ENCODE measurements at places on chromosomes 5 and 9. TPM values are rescaled to one million over a fixed set of nuclear protein-coding genes. Genes with fewer than 3 reads are reported as not detected.
A peak's percentile ranks its signal among the peaks of the same experiment; 100 is the strongest.

Gene EPB41L4A
- 3.7 TPM for polyA plus RNA-seq

Gene PPP2R2B
- polyA plus RNA-seq = 0.60 TPM

Gene PCDHB11
- not detected for polyA plus RNA-seq

Gene SETD9
- polyA plus RNA-seq = 8.4 TPM

Gene RANBP3L
- polyA plus RNA-seq = not detected

Gene PCDHGA9
- polyA plus RNA-seq = not detected

Gene ANKRD31
- not detected for polyA plus RNA-seq

Gene PAEP
- polyA plus RNA-seq = not detected

Gene ITGA2
- 0.69 TPM for polyA plus RNA-seq

Gene PCDHB4
- polyA plus RNA-seq = 0.60 TPM

Gene PDE6A
- 1.6 TPM for polyA plus RNA-seq

Gene TEX48
- not detected for polyA plus RNA-seq

DNA sequence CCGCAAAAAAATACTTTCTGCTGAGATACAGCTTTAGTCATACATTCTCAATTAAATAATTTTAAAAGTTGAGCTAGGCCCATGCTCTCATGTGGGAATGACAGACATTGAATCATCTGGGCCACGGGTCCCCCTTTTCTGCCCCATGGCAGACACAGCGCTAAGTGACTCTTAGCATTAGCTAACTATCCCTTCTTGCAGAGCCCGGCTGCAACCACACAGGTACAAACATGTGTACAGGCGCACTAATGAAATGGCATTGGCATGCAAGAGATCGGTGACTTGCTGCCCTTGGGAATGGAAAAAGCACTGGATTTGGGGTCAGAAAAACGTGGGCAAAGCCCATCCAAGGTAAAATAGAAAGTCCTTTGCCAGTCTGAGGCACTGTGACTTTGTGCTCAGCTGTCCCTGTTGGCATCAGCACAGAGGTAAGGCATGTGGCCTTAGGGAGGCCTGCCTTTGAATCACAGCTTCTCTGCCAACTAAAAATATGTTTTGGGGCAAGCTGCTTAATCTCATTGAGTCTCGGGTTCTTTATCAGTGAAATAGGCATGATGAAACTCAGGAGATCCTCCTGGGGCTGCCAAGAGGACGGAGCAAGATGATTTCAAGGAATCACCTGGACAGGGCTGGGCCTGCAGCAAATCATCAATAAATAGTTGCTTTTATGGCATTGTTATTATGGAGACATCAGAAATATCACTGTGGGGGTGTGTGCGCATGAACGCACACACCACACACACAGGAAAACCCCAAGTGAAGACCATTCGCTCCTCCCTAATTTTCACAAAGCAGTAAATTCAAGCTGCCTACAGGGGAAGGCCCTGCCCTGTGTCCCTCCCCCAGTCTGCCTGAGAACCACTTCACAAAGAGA, 54.2 kb downstream of the WHRN start:
- H3K36me3 ChIP-seq = no peaks in the 10 kb centered on the region
- no peak for DNase-seq
- H3K27ac ChIP-seq = no peak overlapping the region
- H3K4me1 ChIP-seq = no peaks in the 10 kb centered on the region
- no peak overlapping the region for H3K4me3 ChIP-seq

DNA sequence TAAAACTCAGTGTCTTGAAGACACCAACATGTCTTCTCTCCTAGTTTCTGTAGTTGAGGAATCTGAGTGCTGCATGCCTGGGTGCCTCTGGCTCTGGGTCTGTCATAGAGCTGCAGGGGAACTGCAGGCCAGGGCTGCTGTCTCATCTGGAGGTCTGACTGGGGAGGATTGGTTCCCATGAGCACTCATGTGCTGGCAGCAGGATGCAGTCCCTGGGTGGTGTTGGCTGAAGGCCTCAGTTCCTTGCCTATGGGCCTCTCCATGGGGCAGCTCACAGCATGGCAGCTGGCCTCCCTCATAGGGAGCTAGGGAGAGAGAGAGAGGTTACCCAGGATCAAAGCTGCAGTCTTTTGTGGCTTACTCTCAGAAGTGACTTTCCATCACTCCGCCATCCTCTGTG, 22.6 kb downstream of the UBE2QL1 start:
- peaks cover 18% of the 10 kb centered on the region for H3K4me1 ChIP-seq
- H3K27me3 ChIP-seq = no peaks in the 10 kb centered on the region
- H3K36me3 ChIP-seq = no peaks in the 10 kb centered on the region

- H3K27me3 ChIP-seq = no peaks in the 10 kb centered on the region
- no peak overlapping the region for H3K4me3 ChIP-seq
- no peaks in the 10 kb centered on the region for H3K4me1 ChIP-seq
These were observed 13.6 kb upstream of the CLK4 start for GRCh38 chr5:178640331-178641045.

DNA sequence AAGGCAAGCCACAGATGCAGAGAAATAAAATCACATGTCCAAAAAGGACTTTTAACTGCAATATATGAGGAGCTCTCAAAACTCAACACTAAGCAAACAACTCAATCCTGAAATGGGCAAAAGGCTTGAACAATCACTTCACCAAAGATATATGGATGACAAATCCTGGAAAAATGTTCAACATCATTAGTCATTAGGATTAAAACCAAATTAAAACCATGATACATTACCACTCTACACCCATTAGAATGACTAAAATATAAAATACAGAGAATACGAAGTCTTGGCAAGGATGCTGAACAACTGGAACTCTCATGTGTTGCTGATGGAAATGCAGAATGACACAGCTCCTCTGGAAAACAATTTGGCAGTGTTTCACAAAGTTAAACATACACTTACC, 277.4 kb downstream of the TLE1 start:
- no peak for DNase-seq
- no peaks in the 10 kb centered on the region for H3K4me1 ChIP-seq
- H3K27ac ChIP-seq = no peak overlapping the region

- H3K4me3 ChIP-seq = no peak overlapping the region
- no peaks in the 10 kb centered on the region for H3K27me3 ChIP-seq
- H3K4me1 ChIP-seq = no peaks in the 10 kb centered on the region
- no peaks in the 10 kb centered on the region for H3K36me3 ChIP-seq
These were observed 30.0 kb downstream of the GLIS3 start for GRCh38 chr9:4269872-4270271.

- no peak overlapping the region for H3K4me3 ChIP-seq
- no peaks in the 10 kb centered on the region for H3K4me1 ChIP-seq
- H3K27ac ChIP-seq = no peak overlapping the region
- H3K27me3 ChIP-seq = peaks cover 81% of the 10 kb centered on the region
These were observed 136.8 kb upstream of the LPCAT1 start for GRCh38 chr5:1660511-1660910.

- H3K4me1 ChIP-seq = no peaks in the 10 kb centered on the region
- DNase-seq = no peak
- H3K27ac ChIP-seq = no peak overlapping the region
These were observed 32.9 kb downstream of the FCHO2 start for GRCh38 chr5:72988769-72989168.

- H3K27me3 ChIP-seq = no peaks in the 10 kb centered on the region
- no peak overlapping the region for H3K4me3 ChIP-seq
- H3K36me3 ChIP-seq = no peaks in the 10 kb centered on the region
- H3K4me1 ChIP-seq = peaks cover 46% of the 10 kb centered on the region
These were observed 317.2 kb downstream of the DEPDC1B start for GRCh38 chr5:60382716-60383115.

GRCh38 chr9:2332663-2333062, 288.9 kb upstream of the VLDLR start:
- H3K4me3 ChIP-seq = no peak overlapping the region
- no peak for DNase-seq
- peaks cover 10% of the 10 kb centered on the region for H3K4me1 ChIP-seq
- no peaks in the 10 kb centered on the region for H3K27me3 ChIP-seq
- no peaks in the 10 kb centered on the region for H3K36me3 ChIP-seq

- H3K4me1 ChIP-seq = peaks cover 83% of the 10 kb centered on the region
- H3K36me3 ChIP-seq = no peaks in the 10 kb centered on the region
- peak overlapping the region; percentile 50 for H3K27ac ChIP-seq
- no peak overlapping the region for H3K4me3 ChIP-seq
These were observed 40.9 kb downstream of the NFIB start for GRCh38 chr9:14272927-14273528.

DNA sequence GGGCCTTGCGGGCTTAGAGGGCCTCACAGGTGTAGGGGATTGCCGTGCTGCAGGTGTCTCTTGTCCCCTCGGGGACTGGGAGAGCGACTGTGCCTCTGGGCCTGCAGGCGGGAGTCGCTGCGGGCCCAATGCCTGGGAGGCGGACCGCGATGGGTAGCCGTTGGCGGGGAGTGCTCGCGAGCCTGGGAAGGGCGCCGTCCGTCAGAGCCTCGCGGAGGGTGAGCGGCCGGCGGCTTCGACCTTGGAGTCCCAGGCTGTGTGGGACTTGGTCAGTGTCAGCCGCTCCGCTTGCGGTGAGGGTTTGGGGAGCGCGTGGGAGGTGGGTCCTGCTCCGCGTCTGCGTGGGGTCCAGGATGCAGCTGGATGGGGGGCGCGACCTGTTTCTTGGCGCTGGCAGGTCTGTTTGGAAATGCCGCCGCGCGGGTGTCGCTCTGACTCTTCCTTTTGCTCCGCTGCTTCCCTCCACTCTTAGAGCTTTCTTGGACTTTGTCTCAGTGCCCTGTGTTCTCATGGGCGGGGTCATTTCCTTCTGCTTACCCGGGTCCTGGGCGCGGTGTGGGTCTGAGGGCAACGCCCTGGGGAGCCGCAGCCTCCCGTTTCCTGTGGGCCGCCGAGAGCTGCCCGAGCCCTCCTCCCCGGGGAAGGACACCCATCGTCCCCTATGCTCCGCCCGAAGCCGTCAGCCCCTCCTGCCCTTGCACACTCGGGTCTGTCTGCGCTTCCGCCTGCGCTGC, 88.9 kb upstream of the CACNA1B start:
- no peak overlapping the region for H3K27ac ChIP-seq
- no peaks in the 10 kb centered on the region for H3K27me3 ChIP-seq
- H3K4me1 ChIP-seq = no peaks in the 10 kb centered on the region
- peak; percentile 50 for DNase-seq
- H3K4me3 ChIP-seq = no peak overlapping the region
- peaks cover 94% of the 10 kb centered on the region for H3K36me3 ChIP-seq

DNA sequence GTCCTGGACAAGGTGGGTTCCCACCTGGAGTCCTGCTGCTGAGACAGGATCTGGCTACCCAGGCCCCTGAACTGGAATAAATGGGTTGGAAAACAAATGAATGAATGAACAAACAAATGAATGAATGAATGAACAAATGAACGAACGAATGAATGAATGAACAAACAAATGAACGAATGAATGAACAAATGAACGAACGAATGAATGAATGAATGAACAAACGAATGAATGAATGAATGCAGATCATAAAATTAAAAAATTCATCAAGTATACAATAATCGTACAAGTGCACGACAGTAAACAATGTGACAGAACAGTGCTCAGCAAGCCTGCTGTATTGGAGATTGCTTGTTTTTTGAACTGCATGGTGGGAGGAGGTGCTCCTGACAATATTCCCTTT, 2097.1 kb downstream of the MAT2B start:
- no peaks in the 10 kb centered on the region for H3K4me1 ChIP-seq
- H3K27ac ChIP-seq = no peak overlapping the region

GRCh38 chr9:23728736-23729135, 97.3 kb downstream of the ELAVL2 start:
- DNase-seq = no peak
- H3K27me3 ChIP-seq = no peaks in the 10 kb centered on the region
- H3K27ac ChIP-seq = no peak overlapping the region
- H3K4me3 ChIP-seq = no peak overlapping the region
- no peaks in the 10 kb centered on the region for H3K36me3 ChIP-seq
- no peaks in the 10 kb centered on the region for H3K4me1 ChIP-seq

- H3K27ac ChIP-seq = peak within 1 kb of the TSS; percentile 89
- no peaks in the 10 kb centered on the region for H3K27me3 ChIP-seq
- H3K36me3 ChIP-seq = peaks cover 7% of the 10 kb centered on the region
- no peaks in the 10 kb centered on the region for H3K4me1 ChIP-seq
These were observed at the start of gene PTGR1 for GRCh38 chr9:111599092-111599954. Gene PTGR1 (minus strand): TSS chr9:111599647. CDS start chr9:111597422, 2,225 bp downstream.

All from sigmoid colon (tissue), 7 donors.